ENCODE measurements at places on chromosomes 7 and 10.
A peak's percentile ranks its signal among the peaks of the same experiment; 100 is the strongest.

DNA sequence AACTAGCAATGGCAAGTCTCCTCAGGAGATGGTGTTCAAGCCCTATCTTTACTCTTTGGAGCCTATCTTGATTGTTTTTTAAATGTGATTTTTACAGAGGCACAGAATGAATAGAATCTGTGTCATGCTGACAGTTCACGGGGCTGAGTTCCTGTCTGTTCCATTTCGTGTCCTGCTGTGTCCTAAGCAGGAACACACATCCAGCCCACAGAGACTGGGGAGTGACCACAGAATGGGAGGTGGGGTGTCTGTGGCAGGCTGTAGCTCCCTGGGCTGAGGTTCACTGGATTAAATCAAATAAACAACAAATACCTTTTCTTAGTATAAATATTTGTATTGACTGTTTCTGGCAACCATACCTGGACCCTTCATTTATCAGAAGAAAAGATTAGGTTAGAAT, 73.4 kb upstream of the CARD11 start:
- no peak for DNase-seq

DNA sequence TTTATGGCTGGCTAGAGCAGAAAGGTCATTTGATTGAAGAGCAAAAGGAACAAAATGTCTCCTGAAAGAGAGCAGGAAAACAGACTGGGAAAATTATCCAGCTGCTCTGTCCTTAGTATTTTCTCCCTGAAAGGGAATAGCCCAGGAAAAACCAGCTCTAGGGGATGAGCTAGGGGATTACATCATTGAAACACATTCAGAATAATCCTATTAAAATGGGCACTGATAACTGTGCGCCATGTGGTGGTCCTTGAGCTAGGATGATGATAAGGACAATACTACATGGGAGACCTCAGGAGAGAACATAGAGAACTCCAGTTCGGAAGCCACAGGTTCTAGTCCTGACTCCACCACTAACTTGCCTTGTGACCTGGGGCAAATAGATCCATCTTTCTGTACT, 873.8 kb downstream of the TYW1 start:
- no peak for DNase-seq

GRCh38 chr7:159212226-159212625, 67.6 kb upstream of the VIPR2 start:
- no peak for DNase-seq

GRCh38 chr10:58513188-58514110, 777 bp downstream of the BICC1 start:
- DNase-seq = no peak

GRCh38 chr7:102412548-102412947, 16.4 kb downstream of the PRKRIP1 start:
- no peak for DNase-seq

- DNase-seq = no peak
These were observed 20.2 kb upstream of the HPS1 start for GRCh38 chr10:98466861-98467505.

DNA sequence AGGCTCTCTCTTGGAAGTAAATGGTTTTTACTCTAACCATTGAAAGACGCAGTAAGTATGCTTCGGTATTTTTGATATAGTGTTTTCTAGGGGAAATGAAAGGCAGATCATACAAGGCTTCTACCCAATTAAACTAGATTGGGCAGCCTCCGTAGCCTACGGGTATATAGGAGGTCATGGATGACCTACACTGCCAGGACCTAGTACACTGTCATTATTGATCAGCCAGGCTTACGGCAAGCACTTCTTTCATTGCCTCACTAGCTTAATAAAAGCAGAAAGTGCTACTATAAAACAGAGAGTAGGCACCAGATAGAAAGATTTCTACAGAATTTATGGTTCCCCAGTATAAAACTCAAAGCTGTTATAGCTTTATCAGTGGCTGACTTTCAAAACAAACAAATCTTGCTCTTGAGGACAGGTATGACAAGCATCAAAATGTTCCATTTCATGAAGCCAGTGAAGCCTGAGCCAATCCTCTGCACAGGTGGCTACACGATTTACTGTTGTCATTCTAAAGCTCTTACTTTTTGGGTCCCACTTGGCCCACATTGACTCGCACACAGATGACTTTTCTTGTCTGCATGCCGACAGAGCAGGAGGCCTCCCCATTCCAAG, 358.1 kb downstream of the THSD7A start:
- no peak for DNase-seq

DNA sequence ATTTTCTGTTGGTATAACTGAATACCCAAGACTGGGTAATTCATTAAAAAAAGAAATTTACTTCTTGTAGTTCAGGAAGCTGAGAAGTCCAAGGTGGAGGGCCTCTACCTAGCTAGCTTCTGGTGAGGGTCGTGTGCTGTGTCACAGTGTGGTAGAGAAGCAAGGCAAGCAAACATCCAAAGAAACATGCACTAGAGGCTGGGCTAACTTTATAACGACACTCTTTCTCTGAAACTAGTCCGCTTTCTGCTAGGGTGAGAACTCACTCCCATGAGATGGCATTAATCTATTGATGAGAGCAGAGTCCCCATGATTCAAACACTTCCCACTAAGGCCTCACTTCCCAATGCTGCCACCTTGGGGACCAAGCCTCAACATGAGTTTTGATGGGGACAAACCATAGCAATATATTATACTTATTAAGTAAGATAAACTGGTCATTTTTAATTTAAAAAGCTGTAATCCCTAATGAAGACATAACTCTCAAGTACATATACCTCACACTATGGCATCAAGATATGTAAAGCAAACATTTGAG, 50.8 kb downstream of the PHYHIPL start:
- DNase-seq = no peak

DNA sequence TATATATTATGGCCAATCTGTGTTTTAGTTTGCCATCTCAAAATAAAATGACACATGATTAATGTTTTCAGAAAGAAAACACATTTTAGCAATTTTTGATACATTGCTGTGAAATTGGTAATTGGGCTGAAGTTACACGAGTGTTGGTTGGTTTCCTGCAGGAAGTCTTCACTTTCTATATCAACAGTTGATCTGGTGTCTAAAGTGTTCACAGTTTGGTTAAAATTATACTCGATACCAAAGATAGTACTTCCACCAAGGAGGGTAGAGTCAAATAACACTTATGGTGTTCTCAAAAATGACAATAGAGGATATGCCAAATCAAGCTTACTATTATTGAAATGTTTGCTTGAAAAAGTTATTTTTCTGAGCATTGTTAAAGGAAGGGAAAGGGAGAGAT, 120.3 kb upstream of the GLCCI1 start:
- no peak for DNase-seq

GRCh38 chr7:3370068-3370830, 69.2 kb downstream of the SDK1 start:
- no peak for DNase-seq

DNA sequence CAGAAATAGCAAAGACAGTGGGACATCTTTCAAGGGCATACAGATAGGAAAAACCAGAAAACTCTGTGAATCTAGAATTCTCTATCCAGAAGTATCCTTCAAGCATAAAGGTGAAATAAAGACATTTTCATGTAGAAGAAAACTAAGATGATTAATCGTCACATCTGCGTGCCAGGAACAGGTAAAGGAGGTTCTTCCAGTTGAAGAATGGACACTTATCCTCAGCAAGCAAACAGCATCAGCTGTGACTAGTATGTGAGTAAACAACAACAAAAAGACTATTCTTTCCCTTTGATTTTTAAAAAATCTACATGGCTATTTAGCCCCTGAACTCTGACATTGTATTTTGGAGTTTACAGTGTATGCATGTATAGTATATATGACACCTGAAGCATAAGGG, 124.9 kb downstream of the LRMDA start:
- DNase-seq = no peak

DNA sequence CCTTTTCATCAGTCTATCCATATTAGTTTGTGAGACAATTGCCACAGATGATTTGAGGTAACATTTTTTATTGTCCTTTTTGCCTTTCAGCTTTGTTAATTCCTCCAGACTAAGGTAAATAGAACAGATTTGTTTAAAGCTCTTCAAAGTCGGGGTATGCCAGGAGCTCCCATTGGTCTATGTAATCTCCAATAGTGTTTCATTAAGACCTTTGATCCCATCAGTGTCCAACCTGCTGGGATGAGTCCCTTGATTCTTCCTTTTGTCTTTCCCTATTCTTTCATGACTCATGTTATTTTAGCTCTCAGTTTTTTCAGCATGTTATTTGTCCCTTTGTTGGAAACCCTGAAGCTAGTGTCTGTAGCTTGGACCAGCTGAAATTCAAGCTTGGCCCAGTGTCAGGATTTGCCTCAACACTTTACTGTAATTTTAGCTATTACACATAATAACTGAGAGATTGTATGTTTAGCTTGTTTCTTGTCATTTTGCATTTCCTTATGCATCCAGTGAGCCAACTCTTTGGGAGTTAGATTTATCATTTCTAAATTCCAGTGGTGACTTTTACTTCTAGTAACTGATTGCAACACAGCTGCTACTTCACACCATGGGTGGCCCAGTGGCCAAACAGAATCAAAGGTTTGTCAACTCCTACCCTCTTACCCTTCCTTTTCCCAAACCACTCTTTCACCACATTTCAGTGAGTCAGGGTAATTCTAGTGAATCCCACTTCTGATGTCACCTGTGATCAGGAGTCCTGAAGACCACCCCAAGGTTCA, 15.3 kb downstream of the AGBL3 start:
- no peak for DNase-seq

DNA sequence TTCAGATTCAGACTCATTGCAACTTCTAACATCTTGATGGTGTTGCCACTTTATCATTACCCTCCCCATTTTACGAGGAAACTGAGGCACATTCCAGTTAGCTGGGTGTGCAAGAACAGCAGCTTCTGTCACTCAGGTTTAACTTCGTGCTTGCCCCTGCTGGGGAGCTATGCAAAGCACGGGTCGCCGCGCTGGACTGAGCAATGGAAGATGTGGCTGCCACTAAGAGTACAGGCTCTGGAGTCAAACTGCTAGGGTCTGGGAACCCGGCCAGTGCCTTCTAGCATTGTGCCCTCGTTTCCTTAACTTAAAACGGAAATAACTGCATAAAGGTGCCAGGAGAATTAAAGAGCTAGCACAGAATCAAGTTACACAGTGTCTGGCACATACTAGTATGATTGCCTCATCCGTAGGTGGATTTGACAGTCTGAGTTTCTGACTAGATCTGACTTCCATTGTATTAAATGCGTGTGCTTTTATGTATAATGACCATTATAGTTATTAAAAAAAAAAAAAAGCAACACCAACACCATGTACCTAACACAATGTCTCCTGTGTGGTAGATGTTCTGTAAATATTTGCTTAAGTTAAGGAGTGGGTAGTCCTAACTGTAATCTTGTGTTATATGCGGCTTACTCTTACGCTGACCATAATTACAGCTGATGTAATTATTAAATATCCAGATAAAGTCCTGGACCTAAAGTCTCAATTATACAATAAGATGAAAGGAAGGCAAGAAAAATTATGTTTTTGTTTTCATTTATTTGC, 842 bp downstream of the ZNF22 start:
- peak; percentile 9 for DNase-seq

DNA sequence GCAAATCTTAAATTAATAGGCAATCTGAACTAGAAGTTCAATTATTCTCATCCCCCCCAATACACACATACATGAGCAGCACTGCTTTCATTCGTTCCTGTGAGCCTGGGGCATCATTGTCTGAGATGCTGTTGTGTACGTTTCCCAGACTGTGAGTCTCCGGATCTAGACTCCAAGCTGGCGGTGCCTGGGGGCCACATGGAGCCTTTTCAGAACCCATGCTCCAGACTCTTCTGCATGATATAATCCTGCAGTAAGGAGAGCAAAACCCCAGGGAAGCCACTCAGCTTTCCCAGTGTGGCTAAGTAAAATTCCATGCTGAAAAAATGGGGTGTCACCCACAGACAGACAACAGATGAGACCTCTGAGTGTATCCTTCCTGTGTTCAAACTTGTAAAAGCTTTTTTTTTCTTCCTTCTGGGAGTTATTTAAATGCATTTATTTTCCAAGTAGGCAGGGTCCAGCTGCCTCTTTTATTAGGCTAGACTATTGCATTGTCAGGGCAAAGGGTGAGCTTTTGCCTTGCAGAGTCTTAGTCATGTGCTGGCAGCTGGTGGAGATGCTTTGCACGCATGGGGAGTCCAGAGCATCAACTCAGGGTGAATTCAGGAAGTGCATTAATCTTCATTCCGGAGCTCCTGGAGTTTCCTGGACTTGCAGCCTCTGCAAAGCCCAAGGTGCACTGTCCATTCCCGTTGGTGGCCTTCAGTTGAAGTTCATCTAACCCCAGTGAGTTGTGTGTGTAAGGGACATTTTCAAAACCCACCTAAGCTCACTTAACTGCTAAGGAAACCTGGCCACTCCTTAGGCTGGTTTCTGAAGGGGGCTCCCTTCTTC, 185.7 kb upstream of the ADO start:
- no peak for DNase-seq

GRCh38 chr10:13139676-13140075, 21.7 kb upstream of the MCM10 start:
- DNase-seq = no peak

DNA sequence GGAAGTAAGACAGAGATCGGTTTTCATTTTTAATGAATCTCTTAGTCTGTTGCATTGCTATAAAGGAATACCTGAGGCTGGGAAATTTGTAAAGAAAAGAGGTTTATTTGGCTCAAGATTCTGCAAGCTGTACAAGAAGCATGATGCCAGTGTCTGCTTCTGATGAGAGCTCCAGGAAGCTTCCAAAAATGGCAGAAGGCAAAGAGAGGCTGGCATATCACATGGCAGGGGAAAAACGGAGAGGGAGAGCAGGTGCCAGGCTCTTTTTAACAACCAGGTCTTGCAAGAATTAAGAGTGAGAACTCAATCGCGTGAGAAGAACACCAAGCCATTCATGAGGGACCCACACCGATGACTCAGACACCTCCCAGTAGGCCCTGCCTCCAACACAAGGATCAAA, 125.0 kb upstream of the THSD7A start:
- no peak for DNase-seq

DNA sequence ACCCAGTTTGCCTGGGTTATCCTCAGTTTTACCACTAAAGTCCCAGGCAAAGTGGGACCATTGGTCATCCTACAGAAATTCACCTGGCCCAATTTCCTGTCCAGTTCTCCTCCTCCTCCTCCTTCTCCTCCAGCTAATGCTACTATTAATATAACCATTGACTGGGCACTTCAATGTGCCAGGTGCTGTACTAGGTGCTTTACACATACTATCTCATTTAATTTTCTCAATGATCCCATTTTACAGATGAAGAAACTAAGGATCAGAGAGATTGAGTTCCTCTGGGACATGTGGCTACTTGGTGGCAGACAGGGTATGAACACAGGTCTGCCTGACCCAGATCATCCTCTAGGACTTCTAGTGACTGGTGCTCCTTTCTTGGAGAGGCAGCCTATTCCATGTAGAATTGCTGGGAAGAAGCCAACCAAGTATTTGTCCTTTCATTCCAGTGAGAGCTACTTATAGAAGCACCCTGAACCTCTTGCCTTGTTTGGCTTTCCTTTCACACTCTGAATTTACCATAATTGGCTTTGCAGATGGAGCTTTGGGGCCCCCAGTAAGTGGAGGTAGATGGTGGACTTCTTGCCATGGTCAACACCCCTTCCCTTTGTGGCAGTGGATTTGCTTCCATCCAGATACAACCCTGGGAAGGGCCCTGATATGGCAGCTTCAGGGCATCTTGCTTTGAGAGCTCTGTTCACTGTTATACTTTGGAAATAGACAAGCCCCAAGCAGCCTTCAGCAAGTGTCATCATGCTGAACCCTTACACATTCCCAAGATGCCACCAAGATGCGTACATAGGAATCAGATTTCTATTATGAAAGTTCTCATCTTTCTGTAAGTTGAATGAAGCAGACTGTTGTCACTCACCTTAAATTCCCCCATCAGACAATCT, 78.7 kb downstream of the MYOF start:
- no peak for DNase-seq

Data from stimulated activated CD8-positive, alpha-beta memory T cell treated with anti-CD3 and anti-CD28 coated beads, Interleukin-7, amount 100 ng/mL, for 24 hours (primary cell).